ENCODE measurements at places on chromosomes 4 and X.

- no peak for DNase-seq
Observed at GRCh38 chrX:40041915-40042314, 55.8 kb downstream of the BCOR start.

DNA sequence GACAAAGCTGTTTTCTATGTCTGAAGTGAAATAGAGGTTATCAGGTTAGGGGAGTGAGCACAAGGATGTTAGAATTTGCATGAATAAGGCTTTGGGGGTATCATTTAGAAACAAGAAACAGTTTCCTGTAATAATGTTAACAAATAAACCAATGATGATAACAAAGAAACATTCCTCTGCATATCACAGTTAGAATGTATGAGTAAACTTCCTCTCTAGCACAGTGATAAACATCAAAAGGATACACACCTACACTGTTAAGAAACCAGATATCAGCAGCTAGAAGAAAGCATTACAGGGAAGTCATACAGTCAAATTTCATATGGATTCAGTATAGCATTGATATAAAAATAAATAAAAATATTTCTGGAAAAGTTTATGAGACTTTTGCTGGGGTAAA lies 340.0 kb upstream of the MAGEB16 start:
- DNase-seq: no peak

GRCh38 chr4:83417566-83417965 lies 38.1 kb downstream of the HELQ start:
- DNase-seq: no peak

DNA sequence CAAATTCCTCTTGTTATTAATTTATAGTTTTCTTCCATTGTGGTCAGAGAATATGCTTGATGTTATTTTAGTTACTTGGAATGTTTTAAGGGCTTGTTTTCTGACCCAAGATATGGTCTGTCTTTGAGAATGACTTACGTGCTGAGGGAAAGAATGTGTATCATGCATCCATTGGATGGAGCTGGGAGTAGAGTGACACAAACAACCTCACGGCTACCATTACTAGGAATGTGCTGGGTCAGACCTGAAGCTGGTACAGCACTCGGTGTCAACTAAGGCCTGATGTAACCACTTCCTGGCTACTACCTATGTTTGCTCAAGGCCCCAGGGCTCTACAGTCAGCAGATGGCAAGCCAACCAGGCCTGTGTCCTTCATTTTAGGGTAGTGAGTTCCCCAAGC lies 257.8 kb downstream of the FAT4 start:
- DNase-seq: no peak

GRCh38 chrX:39194673-39195072 lies 393.4 kb downstream of the MID1IP1 start:
- DNase-seq: no peak

GRCh38 chrX:119565107-119565663 lies at the start of gene STEEP1:
STEEP1 (minus strand) TSS chrX:119565409; CDS start chrX:119565355, 54 bp downstream.
- DNase-seq: peak; percentile 71

DNA sequence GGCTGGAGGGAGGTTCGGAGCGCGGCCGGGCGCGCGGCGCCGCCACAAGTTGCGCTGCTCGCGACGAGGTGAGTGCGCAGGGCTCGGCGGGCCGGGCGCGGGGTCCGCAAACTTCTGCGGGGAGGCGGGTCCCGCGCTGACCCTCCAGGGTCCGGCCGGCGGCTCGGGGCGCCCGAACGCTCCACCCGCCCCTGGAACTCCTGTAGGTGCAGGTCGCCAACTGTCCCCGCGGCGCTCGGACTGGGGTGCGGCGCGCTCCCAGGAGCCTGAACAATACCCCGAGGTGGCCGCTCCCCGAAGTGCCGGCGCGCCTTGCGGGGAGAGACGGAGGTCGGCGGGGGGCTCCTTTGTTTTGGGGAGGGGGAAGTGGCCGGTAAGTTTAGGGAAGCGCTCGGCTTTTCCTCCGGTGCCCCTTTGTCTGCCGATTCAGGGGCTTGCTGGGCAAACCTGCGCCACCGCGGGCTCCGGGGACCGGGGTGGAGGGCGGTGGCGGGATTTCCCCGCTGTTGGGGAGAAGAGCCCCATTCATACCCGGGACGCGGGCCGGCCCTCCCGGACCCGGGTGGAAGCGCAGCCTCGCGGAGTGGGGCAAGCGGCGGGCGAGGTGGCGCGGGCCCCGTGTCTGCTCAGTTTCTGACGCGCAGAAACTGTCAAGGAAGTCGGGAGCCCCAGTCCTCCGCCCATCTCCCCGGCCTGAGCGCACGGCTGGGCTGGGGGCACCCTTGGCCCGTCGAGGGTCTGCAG lies 694 bp downstream of the TBL1X start:
- peak; percentile 11 for DNase-seq

DNA sequence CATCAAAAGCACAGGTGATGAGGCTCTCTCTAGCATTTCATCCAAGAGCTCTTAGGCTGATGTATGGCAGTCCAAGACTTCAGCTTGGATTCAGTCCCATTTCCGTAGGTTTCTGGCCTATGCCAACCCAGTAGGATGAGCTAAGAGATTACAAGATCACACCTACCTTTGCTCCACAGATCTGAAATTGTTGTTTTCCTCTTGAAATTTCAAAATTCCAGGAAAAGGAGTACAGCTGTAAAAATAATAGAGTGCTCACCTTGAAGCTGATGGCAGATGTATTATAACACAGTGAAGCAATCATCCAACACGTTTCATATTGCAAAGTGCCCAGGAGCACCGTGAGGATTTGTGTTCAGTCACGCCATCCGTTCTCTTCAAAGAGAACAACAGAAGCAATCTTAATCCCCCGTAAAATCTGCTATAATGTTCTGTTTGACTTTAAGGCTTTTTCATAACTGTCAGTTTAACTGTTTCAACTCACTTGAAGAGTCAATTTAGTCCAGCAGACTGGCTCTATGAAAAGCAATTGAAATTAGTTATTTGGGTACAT lies 137.5 kb downstream of the CPE start:
- no peak for DNase-seq

DNA sequence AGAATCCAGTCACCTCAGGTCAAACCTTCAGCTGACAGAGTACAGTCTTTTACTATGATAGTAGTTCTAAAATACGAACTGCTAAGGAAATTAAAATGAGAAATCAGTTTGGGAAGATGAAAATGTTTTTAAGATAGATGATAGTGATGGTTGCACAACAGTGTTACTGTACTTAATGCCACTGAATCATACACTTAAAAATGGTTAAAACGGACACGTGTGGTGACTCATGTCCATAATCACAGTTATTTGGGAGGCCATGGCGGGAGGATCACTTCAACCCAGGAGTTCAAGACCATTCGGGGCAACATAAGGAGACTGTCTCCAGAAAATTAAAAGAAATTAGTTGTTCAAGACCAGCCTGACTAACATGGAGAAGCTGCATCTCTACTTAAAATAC lies 41.4 kb downstream of the ABHD18 start:
- no peak for DNase-seq

GRCh38 chr4:108261026-108261425 lies 92.3 kb upstream of the LEF1 start:
- no peak for DNase-seq

DNA sequence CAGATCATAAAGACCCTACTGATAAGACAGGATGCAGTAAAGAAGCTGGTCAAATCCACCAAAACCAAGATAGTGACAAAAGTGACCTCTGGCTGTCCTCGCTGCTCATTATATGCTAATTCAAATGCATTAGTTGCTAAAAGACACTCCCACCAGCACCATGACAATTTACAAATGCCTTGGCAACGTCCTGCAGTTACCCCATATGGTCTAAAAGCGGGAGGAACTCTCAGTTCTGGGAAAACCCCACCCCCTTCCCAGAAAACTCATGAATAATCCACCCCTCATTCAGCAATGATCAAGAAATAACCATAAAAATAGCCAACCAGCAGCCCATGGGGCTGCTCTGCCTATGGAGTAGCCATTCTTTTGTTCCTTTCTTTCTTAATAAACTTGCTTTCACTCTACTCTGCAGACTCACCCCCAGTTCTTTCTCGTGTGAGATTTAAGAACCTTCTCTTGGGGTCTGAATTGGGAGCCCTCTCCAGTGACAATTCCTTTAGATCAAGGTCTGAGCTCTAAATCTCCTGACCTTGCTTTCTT lies 217.1 kb upstream of the STS start:
- DNase-seq: no peak

- DNase-seq: no peak
Observed at GRCh38 chr4:15293711-15294110, 134.1 kb upstream of the C1QTNF7 start.

- no peak for DNase-seq
Observed at GRCh38 chr4:140239311-140239710, 85.3 kb upstream of the MAML3 start.
